Esophagus squamous epithelium (tissue), 5 donors: ENCODE measurements at places on chromosomes 5 and 9. TPM values are rescaled to one million over a fixed set of nuclear protein-coding genes. Genes with fewer than 3 reads are reported as not detected.

- no peaks in the 10 kb centered on the region for H3K27me3 ChIP-seq
- peak overlapping the region; percentile 63 for H3K27ac ChIP-seq
- H3K36me3 ChIP-seq: no peaks in the 10 kb centered on the region
- H3K4me1 ChIP-seq: no peaks in the 10 kb centered on the region
These were observed 191.6 kb downstream of the C9orf152 start for GRCh38 chr9:110016340-110016739.

SLC24A2 gene
- not detected for total RNA-seq

DNA sequence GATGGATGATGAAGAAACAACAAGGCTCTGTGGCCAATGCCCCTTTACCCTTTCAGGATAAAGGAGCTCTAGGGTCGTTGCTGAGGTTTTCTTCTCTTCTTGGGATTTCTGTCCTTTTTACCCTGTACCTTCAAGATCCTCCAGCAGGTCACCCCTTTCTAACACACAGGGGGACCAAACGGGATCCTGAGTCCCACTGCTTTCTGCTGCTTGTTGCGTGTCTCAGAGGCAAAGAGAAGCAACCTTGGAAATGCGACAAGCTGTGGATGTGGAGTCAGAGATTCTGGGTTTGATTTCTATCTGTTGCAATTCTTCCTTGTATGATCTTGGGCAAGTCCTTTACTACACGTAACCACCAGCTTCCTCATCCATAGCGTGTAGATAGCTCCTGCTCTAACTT, 20.5 kb downstream of the GLRA1 start:
- H3K27ac ChIP-seq: no peak overlapping the region
- no peaks in the 10 kb centered on the region for H3K4me1 ChIP-seq
- no peaks in the 10 kb centered on the region for H3K27me3 ChIP-seq
- DNase-seq: no peak

BTNL9 gene
- total RNA-seq: 2.9 TPM

SLCO6A1 gene
- total RNA-seq: not detected

DNA sequence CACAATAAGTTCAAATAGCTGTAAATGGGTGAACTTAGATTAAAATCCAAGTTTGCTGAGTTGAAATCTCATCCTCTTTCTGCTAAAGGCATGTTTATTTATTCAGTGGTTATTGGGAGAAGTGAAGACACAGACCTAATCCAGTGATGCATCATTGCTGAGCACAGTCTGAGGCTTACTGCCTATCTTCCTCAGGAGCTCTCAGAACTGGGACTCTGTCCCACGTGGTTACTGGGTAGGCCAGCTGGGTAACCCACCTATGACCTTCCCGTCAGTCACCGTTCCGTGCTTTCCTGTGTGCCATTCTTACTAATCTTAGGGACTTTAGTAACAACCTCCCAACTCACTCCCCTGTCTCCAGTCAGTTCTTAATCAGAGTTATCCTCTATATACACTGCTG, 226.8 kb upstream of the ATP10B start:
- no peak overlapping the region for H3K27ac ChIP-seq
- no peaks in the 10 kb centered on the region for H3K36me3 ChIP-seq
- H3K4me1 ChIP-seq: no peaks in the 10 kb centered on the region
- no peaks in the 10 kb centered on the region for H3K27me3 ChIP-seq
- DNase-seq: no peak
- no peak overlapping the region for H3K4me3 ChIP-seq

DNA sequence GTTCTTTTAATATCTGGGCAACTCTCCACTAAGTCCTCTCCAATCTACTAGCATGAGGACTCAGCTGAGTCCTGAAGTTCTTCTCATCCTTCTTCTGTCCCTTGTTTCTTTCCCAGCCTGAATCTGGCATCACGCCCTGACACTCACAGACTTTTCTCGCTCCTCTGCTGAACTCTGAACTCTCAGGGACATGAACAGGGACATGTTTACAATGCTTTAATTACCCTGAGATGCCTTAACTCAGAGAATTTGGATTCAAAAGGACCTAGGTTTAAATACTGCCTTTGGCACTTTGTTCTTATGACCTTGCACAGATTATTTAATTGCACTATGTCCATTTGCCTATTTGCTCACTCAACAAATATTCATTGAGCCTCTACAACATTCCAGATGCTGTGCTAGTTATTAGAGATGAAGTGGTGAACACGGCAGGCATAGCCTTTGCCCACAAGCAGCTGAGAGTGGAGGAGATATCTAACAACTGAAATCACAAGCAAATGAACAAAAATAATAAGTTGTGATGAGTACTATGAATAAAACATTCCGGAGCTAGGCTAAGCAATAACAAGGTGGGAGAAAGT, 106.0 kb downstream of the ADRB2 start:
- H3K4me1 ChIP-seq: peaks cover 58% of the 10 kb centered on the region
- H3K27me3 ChIP-seq: no peaks in the 10 kb centered on the region
- no peaks in the 10 kb centered on the region for H3K36me3 ChIP-seq

- H3K4me3 ChIP-seq: peak overlapping the region; percentile 58
- peaks cover under 1% of the 10 kb centered on the region for H3K36me3 ChIP-seq
- no peak for DNase-seq
- peaks cover 57% of the 10 kb centered on the region for H3K4me1 ChIP-seq
- no peaks in the 10 kb centered on the region for H3K27me3 ChIP-seq
- H3K27ac ChIP-seq: no peak overlapping the region
These were observed 930 bp downstream of the ANKS6 start for GRCh38 chr9:98795295-98795955.

DNA sequence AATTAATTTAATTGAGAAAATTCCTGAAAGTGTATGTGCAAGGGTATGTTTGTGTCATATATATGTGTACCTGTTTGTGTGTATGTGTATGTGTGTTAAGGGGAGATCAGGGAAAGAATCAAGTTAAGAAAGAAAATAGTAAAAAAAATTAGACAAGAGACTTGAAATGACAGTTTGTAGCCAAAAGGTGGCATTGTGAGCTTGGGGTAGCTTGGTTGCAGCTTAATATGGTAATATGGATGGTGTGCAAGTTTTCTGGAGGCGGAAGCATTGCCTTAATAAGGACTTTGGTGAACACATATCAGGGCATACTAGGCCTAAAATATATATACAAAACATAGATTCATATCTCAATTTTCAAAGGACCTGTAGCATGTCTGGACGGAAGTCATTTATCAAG, 129.9 kb downstream of the INSYN2B start:
- no peaks in the 10 kb centered on the region for H3K36me3 ChIP-seq
- H3K4me1 ChIP-seq: no peaks in the 10 kb centered on the region
- no peak for DNase-seq
- no peak overlapping the region for H3K4me3 ChIP-seq

- no peak overlapping the region for H3K27ac ChIP-seq
- H3K36me3 ChIP-seq: no peaks in the 10 kb centered on the region
- DNase-seq: no peak
- no peaks in the 10 kb centered on the region for H3K4me1 ChIP-seq
- H3K27me3 ChIP-seq: no peaks in the 10 kb centered on the region
- no peak overlapping the region for H3K4me3 ChIP-seq
These were observed 96.4 kb upstream of the TAF11L2 start for GRCh38 chr5:17401470-17402288.

BHMT2 gene
- total RNA-seq: 13.9 TPM

DNA sequence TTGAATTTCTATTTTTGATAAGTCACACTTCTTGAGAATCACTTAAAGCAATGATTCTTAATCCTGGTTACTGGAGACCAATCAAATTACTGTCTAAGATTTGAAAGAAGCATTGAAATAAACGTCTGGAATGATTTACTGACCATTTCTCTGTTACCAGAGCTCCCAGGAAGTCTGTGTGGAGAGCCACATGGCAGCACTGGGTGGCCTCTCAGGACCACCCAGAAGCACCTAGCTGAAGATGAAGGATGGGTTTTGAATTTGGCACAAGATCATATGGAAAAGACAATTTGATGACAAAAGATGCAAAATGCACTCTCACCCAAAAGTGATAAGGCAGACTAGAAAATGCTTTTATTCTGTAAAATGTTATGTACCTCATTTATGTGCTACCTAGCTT, 30.4 kb downstream of the IARS1 start:
- no peaks in the 10 kb centered on the region for H3K27me3 ChIP-seq
- H3K4me1 ChIP-seq: no peaks in the 10 kb centered on the region
- H3K27ac ChIP-seq: no peak overlapping the region
- peaks cover 54% of the 10 kb centered on the region for H3K36me3 ChIP-seq

SYK gene
- total RNA-seq: 45.5 TPM

EGFL7 gene
- total RNA-seq: 41.2 TPM

- no peak for DNase-seq
- H3K27ac ChIP-seq: peak overlapping the region; percentile 15
- H3K27me3 ChIP-seq: no peaks in the 10 kb centered on the region
- no peaks in the 10 kb centered on the region for H3K36me3 ChIP-seq
- H3K4me3 ChIP-seq: no peak overlapping the region
- peaks cover 43% of the 10 kb centered on the region for H3K4me1 ChIP-seq
These were observed 556.5 kb upstream of the SEMA6A start for GRCh38 chr5:117131048-117131679.

DNA sequence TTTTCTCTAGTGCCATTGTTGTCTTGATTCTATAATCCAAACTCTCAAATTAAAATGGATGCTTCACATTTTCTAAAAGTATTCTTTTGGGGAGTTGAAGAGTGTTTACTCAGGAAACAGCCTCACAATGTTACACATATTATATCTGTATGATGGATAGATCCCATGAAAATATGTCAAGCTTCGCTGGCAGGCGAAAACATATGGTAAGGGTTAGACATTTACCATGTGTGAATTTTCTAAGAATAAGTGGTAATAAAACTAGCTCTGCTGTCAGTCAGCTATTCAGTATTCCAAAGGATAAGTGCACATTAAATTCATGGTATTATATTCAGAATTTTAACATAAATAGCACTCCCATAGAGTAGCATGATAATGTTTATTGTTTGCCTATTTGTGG, 13.3 kb upstream of the ADCY2 start:
- no peak overlapping the region for H3K27ac ChIP-seq
- no peak overlapping the region for H3K4me3 ChIP-seq
- DNase-seq: no peak
- H3K36me3 ChIP-seq: no peaks in the 10 kb centered on the region
- H3K27me3 ChIP-seq: no peaks in the 10 kb centered on the region
- no peaks in the 10 kb centered on the region for H3K4me1 ChIP-seq

DNA sequence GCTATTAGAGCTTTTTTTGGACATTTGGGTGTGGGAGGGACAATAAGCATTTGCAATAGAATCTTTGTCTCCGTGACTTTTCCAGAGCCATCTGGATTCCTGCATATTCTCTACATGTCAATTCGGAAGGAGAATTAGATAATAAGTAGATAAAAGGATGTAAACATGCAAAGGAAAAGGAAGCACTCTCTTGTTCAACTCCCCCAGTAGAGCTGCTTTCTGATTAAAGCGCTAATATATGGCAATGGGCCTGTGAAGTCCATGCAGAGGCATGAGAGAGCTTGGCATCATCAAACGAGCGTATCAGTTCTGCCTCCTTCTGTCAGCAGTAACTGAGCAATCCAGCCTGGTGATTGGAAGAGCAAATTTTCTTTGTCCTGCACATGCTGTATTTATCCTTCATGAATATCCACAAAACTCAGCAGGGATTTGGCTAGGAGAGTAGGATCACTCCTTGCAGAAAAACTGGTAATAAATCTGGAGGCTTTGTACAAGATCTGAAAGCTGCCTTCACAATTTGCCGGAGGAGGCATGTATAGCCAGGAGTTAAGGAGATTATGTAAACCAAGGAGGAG, 1752.9 kb downstream of the MAT2B start:
- H3K27me3 ChIP-seq: no peaks in the 10 kb centered on the region
- H3K4me1 ChIP-seq: no peaks in the 10 kb centered on the region
- no peak overlapping the region for H3K4me3 ChIP-seq
- no peaks in the 10 kb centered on the region for H3K36me3 ChIP-seq
- no peak overlapping the region for H3K27ac ChIP-seq
- no peak for DNase-seq

- DNase-seq: no peak
- H3K36me3 ChIP-seq: no peaks in the 10 kb centered on the region
- H3K4me3 ChIP-seq: peak overlapping the region; percentile 36
- H3K27ac ChIP-seq: no peak overlapping the region
These were observed 161.1 kb upstream of the CDH12 start for GRCh38 chr5:23014266-23014665.

CD274 gene
- total RNA-seq: 1.3 TPM

NEUROG1 gene
- not detected for total RNA-seq

IRX4 gene
- total RNA-seq: 22.1 TPM

ANXA1 gene
- 8,617 TPM for total RNA-seq

- peaks cover 67% of the 10 kb centered on the region for H3K4me1 ChIP-seq
- H3K27ac ChIP-seq: peak overlapping the region; percentile 78
- no peaks in the 10 kb centered on the region for H3K27me3 ChIP-seq
- no peak overlapping the region for H3K4me3 ChIP-seq
- H3K36me3 ChIP-seq: no peaks in the 10 kb centered on the region
- no peak for DNase-seq
These were observed 17.9 kb downstream of the TMEM245 start for GRCh38 chr9:109101810-109102209.

DNA sequence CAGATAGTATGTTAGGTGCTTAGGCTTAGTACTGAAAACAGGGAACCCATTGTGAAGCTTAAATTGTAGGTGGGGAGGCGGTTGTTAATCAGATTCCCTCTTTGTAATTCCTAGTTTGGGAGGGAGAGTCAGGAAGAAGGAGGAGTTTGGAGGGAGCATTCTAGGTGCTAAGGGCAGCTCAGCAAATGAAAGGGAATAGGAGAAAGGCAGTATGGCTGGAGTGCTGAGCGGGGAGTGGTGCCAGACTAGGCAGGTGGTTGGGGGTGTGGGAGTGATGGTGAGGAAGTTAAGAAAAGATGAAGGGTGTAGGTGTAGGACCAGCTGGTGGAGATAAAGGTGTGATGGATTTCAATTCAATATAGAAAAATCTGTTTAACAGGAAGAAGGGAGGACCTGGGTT, 11.1 kb upstream of the GARNL3 start:
- no peaks in the 10 kb centered on the region for H3K27me3 ChIP-seq
- no peaks in the 10 kb centered on the region for H3K4me1 ChIP-seq
- no peak overlapping the region for H3K27ac ChIP-seq
- H3K36me3 ChIP-seq: no peaks in the 10 kb centered on the region
- no peak overlapping the region for H3K4me3 ChIP-seq

GRCh38 chr5:115542086-115542485, 2.5 kb downstream of the FEM1C start:
- peaks cover 33% of the 10 kb centered on the region for H3K36me3 ChIP-seq
- no peaks in the 10 kb centered on the region for H3K27me3 ChIP-seq
- H3K4me3 ChIP-seq: peak overlapping the region; percentile 92
- DNase-seq: no peak

- H3K4me3 ChIP-seq: no peak overlapping the region
- H3K27me3 ChIP-seq: no peaks in the 10 kb centered on the region
- H3K4me1 ChIP-seq: no peaks in the 10 kb centered on the region
- no peaks in the 10 kb centered on the region for H3K36me3 ChIP-seq
These were observed 276.2 kb upstream of the SLC24A2 start for GRCh38 chr9:20065046-20065445.

CARD6 gene
- total RNA-seq: 17.7 TPM

GRCh38 chr5:125181159-125181558, 434.7 kb upstream of the ZNF608 start:
- no peak overlapping the region for H3K4me3 ChIP-seq
- no peaks in the 10 kb centered on the region for H3K4me1 ChIP-seq
- no peaks in the 10 kb centered on the region for H3K36me3 ChIP-seq
- DNase-seq: no peak

- no peaks in the 10 kb centered on the region for H3K4me1 ChIP-seq
- no peak overlapping the region for H3K27ac ChIP-seq
- peaks cover 78% of the 10 kb centered on the region for H3K36me3 ChIP-seq
These were observed 34.4 kb downstream of the NSUN2 start for GRCh38 chr5:6598351-6598900.

- H3K4me3 ChIP-seq: no peak overlapping the region
- peaks cover 54% of the 10 kb centered on the region for H3K36me3 ChIP-seq
- H3K27ac ChIP-seq: no peak overlapping the region
- DNase-seq: no peak
- no peaks in the 10 kb centered on the region for H3K4me1 ChIP-seq
These were observed 8.8 kb upstream of the PGGT1B start for GRCh38 chr5:115271295-115272050.

GRCh38 chr9:126687930-126688461, 74.3 kb downstream of the LMX1B start:
- H3K36me3 ChIP-seq: no peaks in the 10 kb centered on the region
- H3K27me3 ChIP-seq: peaks cover 7% of the 10 kb centered on the region
- H3K4me1 ChIP-seq: no peaks in the 10 kb centered on the region
